ENCODE measurements at places on chromosomes 11 and 22.

DNA sequence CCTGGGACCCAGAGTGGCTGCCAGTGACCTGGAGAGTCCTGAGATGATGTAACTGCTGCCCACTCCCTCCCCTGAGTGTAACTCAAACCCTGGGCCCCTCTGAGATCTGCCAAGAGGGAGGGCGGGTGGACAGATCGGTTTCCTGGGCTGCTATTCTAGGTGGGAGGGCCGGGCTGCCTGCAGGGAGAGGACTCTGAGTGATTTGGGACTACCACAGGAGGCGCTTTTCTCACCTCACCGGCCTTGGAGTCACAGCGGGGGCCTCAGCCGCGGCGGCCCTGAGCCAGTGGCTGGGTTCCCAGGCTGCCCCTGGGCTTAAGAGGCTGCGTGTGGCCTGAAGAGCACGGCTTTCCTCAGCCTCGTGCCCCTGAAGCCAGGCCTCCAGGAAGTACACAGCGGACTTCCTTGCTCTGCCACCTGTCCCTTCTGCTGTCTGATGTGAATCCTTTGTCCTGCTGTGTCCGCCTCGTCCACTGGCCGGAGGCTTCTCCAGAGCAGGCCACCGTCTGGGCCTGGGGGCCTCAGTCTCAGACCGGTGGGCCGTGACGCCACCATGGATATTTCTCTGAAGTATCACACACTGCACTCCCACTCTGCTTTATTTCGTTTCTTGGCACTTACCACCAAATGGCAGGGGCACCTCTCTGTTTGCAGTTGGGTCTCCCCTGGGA, 11.5 kb downstream of the RELT start:
- DNase-seq, result no peak

DNA sequence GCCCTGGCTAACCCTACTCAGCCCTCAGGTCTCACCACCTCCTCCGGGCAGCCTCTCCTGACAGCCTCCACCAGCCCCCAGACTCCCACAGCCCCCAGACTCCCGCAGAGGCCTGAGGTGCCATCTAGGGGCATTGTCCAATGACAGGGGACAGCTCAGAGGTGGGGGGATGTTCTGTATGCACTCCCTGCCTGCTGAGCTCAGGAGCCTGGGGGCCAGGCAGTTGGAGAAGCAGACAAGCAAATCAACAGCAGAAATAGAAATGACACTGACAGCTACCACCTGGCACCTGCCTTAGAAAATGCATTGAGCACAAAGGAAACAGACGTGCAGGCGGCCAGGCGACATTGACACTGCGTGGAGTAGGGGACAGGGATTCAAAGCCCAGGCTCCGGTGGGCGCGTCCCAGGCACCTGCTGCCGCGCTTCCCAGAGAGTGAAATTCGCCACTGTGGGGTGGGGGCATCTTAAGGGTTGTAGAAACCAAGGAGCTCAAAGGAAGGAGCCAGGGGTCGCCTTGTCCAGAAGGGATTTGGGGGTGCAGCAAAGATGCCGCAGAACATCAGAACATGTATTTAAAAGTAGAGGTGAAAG, 22.5 kb upstream of the WNT7B start:
- DNase-seq, result no peak

DNA sequence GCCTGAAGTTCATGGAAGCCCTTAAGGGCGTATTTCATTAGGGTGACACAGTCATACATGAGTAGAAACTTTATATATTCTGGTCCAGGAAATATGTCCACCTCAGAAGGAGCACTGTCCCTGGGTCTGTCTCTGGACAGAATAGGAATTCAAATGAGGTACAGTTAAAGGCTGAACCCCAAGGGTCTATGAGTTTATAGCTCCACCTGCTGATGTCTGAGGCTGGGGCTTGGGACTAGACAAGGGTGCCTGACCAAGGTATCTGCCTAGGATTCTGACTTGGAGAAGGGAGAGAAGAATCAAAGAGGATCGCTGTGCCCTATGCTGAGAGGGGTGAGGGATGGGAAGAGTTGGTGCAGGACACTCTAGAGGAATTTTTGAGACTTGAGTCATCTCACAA, 14.9 kb downstream of the HEPHL1 start:
- DNase-seq, result no peak

- DNase-seq, result no peak
These were observed 25.0 kb upstream of the CCDC34 start for GRCh38 chr11:27388001-27388400.

- DNase-seq, result no peak
These were observed 18.6 kb upstream of the FGF3 start for GRCh38 chr11:69837791-69838190.

GRCh38 chr11:79541466-79541865, 100.6 kb upstream of the TENM4 start:
- DNase-seq, result no peak

DNA sequence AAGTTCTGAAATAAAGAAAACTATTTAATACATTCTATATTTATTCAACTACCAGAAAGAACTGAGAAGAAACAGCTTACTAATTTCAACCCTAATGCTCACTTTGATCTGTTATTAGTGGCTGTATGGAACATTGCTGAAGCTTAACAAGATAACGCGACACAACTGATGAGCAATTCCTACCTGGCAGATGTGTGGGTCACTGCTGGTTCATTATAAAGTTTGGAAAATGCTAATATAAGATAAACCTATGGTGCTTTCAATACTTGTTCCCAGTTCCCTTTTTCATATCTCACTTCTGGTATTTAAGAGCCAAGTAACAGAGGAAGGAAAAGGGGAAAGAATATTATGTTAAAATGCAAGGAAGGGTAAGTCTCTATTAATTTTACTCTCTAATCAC, 10.5 kb downstream of the CTSC start:
- DNase-seq, result no peak

DNA sequence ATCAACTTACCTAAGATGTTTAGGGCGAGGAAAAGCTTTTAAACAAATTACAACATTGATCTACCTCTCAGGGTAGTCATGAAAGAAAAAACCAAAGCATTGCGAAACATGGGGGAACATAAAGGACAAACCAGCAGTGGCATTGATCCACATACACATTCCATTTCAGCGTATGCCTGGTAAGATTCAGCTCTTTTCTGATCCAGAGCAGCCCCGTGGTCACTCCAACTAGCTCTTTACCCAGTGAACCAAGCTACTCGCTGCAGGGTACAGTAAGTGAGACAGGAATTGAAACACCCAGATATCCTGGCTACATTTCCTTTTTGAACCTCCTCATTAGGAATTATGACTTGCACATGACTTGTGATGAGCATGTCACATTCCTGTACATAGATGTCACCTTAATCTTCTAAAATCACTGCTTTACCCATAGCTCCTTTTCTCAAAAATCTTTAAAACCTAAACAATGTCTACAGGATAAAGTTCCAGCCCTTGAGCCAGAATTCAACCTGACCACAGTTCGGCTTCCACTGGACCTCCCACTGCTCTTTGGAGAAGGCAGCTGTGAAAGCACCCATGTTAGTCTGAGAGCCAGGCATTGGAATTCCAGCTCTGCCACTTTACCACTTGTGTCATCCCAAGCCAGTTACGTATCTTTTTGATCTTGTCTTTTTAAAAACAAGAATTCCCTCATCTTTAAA, 42.9 kb upstream of the AKIP1 start:
- no peak for DNase-seq

DNA sequence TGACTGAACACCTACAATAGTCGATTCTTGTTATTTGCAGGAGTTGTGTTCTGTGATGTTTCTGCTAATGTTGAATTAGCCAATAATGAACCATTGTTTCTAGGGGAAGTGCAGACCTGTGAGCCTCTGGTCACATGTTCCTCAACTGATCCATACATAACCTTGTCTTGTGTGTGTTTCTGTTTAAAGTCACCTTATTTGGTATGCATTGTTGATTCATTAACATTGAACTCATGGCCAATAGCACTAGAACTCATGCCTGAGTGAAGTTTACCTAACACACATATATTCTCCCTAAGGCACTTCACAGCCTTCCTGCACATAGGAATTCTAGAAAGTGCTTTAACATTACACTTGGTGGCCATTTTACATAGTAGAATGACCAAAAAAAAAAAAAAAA, 271.8 kb upstream of the PLET1 start:
- no peak for DNase-seq

DNA sequence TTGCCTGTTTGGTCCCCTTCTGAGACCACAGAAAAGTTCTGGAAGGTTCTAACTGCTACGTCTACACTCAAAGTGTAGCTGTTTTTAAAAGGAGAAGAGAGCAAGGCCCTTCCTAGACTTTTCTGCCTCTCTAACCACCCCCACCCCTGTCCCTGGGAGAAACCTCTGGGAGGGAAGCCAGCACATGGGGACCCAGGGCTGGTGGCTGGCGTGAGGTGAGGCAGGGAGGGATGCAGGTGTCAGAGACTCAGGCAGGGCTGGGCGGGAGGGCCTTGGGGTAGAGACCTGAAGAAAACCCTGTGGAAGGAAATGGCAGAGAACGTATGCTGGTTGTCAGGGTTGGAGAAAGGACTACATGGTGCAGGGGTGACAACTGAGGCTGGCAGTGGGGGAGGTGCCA, 26.7 kb downstream of the ARRB1 start:
- DNase-seq, result no peak

DNA sequence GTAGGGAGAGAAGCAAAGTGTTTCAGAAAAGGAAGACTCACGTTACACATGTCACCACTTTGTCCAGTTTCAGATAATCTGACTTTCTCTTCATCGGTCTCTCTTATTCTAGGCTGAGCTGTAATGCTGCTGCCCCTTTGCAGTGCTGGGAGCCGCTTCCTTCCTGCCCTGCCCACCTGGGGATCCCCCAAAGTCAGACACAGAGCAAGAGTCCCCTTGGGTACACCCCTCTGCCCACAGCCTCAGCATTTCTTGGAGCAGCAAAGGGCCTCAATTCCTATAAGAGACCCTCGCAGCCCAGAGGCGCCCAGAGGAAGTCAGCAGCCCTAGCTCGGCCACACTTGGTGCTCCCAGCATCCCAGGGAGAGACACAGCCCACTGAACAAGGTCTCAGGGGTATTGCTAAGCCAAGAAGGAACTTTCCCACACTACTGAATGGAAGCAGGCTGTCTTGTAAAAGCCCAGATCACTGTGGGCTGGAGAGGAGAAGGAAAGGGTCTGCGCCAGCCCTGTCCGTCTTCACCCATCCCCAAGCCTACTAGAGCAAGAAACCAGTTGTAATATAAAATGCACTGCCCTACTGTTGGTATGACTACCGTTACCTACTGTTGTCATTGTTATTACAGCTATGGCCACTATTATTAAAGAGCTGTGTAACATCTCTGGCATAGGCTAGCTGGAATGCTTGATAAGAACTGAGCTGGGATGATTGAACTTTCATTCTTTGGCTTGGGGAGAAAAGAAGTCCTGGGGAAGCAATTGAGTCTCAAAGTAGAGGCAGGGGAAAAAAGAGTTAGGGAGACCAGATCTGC, 31.2 kb upstream of the SMIM35 start:
- DNase-seq, result no peak

- no peak for DNase-seq
These were observed 31.3 kb upstream of the TEAD1 start for GRCh38 chr11:12642806-12643428.

- no peak for DNase-seq
These were observed 19.2 kb upstream of the UPK3A start for GRCh38 chr22:45265535-45265934.

DNA sequence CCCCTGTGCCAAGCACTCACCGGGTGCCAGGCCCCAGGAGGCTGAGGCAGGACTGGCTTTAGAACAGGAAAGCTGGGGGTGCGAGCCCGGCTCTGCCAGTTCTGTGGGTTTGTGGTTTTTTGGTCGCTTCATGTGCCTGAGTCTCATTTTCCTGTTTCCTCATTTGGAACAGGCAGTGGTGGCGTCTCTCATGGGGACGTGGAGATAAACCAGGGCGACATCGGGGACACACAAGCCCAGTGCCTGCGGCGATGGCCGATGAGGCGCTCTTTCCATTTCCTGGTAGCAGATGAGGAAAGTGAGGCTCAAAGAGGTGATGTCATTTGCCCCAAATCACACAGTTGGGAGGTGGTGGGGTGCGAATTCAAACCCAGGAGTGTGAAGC, 20.8 kb upstream of the CHKA start:
- DNase-seq, result no peak

DNA sequence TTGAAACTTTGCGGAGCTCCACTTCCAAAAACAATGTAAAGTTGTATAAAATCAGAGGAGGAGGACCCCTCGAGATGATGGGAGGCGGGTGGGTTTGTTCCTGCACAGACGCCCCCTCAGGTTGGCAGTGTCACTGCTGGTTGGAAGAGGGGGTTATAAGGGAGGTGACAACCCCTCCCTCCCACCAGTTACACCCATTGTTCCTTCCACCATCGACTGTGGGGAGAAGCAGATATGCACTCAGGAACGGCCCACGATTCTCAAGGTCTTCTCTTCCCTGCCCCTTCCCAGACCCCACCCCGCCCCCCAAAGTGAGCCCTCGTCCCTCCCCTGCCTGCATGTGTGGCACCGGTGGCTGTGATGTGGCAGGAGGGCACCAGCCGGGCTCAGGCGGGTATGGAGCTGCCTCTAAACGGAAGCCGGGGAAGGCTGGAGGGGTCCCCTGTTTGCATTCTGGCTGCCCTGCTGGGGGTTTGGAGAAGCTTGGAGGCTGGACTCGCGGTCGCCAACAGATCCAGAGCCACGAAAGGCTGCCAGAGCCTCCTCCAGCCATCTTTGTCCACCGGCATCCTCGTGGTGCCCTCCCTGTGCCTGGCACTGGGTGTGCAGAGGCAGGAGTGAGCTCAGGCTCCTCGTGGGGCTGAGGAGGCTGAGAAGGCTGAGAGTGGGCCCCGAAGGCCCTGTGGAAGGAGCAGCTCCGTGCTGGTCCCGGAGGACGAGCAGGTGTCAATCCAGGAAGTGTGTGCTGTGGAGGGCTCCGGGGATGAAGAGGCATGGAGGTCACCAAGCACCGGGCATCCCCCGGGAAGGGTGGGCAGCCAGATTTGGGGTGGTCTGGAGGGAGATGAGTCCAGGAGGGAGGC, 778 bp downstream of the KDELR3 start:
- no peak for DNase-seq

DNA sequence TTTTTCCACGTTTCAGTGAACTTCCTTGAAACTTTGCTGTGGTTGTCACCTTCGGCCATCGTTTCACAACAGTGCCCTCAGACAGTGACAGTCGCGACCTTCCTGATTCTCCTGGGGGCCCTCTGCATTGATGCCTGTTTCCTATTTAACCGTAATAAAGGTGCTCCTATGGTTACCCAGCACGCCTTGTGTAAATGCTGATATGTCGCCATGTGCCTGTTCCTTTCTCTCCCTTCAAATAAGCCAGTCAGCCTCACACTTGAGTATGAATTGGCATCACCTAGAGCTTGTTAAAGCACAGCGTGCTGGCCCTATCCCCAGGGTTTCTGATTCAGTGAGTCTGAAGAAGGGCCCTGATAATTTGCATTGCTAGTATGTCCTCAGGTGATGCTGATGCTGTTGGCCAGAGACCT, 104.8 kb downstream of the MICAL2 start:
- no peak for DNase-seq

DNA sequence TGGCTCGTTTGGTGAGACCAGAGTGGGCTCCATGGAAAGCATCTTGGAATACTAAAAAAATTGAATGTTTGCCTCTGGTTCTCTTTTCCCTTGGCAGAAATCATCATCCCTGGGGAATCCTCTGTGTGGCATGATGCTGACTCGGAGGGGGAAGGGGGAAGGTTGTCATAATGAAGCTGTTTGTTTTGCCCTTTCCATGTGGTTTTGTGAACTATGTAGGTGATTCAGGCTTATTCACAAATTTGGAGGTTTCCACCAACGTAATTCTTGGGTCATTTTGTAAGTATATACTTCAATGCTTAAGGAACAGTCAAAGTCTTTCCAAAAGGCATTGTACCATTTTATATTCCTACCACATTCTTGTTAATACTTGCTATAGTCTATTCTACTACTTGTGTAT, 754.0 kb upstream of the FAT3 start:
- DNase-seq, result no peak

- DNase-seq, result no peak
These were observed 84.0 kb downstream of the GGTLC2 start for GRCh38 chr22:22728382-22728781.
